Caudate nucleus (tissue), 63 donors: ENCODE measurements at places on chromosomes 2 and 18.

GRCh38 chr2:187438455-187438854, 9.6 kb downstream of the CALCRL start:
- DNase-seq = no peak

DNA sequence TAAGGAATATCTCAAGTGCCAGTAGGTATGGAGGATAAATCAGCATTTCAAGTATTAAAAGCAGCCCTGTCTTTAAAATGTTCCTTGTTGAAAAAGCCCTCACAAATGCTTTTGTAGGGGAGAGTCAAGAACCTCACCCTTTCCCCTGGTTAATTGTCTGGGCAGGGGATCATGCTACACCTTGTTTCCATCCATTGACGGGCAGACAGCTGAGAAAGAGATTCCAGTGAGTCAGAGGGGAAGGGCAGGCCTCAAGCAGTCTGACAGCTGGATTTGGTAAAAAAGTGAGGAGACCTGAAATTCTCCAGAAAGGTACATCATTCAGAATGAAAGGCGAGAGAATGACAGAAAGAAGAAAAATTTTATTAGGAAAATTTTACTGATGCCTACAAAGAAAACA, 203.2 kb upstream of the CYP26B1 start:
- no peak for DNase-seq

DNA sequence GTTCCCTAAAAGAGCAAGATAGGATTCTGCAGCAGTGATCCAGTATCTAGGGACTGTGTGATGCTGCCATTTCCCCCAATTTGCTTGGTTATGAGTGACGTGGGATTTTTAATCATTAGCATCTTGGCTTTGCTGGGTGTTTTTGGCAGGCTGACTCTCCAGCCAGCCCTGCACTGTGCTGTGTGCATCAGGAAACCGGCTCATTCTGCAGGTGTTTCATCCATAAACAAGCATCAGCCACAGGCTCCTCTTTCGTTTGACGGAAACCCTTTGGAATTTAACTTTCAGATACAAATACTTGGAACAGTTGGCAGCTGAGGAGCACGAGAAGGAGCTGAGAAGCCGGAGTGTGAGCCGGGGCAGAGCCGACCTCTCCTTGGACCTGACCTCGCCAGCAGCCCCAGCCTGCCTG, 135.9 kb downstream of the TPGS2 start:
- DNase-seq = no peak

GRCh38 chr2:95359501-95359930, 43.0 kb upstream of the FAHD2A start:
- DNase-seq = no peak

DNA sequence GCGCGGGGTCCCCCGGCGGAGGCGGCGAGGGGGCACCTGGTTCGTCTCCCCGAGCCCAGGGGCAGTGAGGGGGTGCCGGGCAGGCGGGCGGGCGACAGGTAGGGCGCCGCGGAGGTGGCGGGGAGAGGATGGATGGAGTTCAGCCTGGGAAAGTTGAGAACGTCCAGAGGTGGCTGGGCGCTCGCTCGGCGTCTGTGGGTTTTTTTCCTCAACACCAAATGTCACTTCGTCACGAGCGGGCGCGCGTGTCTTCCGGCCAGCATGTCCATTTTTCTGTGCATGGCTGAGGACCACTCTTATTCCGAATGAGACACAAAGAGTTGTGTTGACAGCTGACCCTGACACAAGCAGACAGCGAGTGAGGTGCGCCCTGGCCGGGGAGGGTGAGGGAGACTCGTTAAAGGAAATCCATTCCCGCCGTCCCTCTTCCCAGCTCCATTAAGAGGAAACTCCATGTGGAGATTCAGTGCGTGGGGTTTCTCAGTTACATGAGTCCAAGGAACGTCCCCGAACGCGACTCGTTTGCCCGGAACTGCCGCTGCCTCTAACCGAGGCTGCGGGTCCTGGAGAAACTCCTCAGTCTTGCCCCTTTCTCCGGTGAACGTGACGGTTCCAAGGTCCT, 859 bp downstream of the GREB1L start:
- no peak for DNase-seq

DNA sequence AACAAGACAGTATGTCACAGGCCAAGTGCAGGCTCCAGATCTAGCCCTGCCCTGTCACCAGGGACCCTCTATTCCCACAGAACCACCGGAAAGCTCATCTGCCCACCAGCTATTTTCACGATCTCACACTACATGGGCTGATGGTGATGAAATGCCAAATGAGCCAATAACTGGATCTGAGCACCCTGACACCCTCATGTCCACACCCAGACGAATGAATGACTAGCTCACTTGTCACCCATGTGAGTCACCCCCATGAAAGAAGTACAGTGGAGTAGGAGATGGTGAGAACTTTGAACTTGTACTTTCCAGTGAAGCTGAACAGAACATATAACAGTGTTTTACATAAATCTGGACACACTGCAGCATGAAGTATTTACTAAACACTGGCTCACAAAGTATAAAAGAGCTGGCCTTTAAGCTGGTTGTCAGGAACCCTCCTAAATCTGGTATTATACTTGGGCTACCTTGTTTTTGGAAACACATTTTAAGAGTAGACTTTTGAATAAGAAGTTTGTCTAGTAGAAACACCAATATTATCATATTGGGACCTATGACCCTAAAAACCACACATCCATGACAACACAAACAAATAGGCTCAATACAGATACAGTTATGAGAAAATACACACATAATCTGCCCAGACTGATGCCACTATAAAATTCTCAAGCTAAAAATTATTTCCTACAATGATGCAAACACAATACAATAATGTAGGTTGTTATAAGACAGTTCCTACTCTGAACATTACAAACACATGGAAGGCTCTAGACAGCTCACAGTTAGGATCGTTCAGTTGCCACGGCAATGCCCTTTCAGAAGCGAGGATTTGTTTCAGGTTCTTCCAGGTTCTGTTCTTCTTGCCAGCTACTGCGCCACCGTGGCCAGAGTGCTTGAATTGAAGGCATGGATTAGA, 19.0 kb downstream of the INO80C start:
- DNase-seq = peak; percentile 39
